ENCODE measurements at places on chromosomes 12 and 14.
A peak's percentile ranks its signal among the peaks of the same experiment; 100 is the strongest.

DNA sequence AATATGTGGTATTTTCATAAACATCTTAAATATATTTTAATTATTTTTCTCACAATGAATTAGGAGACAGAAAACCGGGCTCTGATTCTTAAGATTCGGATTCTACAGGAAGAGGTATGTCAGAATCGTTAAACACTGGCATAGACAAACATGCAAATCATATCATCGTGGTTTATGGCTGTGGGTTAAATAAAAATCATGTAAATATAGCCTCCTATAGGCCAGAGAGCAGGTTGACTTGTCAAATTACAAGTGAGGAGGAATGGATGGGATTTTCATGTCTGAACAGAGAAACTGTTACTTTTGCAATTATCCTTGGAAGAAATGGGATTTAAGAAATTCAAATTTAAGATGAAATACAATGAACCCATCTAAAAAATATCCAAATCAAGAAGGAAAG, 74.9 kb upstream of the BCAT1 start:
- no peak for DNase-seq

GRCh38 chr12:76310110-76310509, 38.1 kb downstream of the BBS10 start:
- no peak for DNase-seq

DNA sequence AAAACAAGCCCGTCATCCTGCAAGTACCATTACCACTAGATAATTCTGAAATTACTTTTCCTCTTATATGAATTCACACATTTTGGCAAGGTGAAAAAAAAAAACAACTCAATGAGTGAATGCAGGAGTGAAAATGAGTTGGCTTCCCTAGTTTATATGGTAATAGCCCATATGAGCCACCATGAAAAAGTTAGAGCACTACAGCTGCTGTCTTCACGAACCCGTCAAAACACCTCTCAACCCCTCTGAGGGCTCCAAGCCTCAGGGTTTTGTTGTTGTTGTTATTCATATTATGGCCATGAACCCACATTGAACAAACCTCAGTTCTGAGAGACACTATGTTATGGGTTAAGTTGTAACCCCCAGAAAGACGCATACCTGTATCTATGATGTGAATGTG, 289.9 kb upstream of the CAND1 start:
- no peak for DNase-seq

GRCh38 chr14:106843951-106844483, 1317.6 kb downstream of the TMEM121 start:
- DNase-seq: peak; percentile 9

DNA sequence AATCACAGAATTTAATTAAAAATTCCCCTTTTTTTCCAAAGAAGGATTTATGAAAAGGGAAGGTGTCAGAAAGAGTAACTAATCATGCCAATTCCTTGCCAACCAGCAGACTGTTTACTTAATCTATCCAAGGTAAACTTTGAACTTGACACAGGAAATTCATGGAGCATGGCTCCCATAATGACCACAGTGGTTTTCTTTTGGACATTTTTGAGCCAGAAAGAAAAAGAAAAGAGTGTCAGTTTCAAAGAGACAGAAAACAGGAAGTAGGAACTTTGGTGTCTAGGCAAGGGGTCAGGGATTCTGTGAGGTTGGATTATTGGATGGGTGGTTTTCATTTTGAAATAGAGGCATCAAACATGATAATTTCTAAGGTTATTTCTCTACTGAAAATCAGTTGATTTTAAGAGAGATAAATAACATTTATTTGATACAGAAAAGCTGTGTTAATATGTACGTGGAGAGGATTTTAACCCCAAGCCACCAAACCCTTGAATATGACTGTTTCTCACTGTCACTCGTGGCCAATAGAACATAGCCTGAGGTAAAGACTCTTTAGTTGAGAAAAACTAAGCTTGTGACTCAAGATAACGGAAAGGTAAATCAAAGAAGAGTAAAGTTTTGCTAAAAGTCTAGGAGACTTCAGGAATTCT, 196.1 kb downstream of the TTC6 start:
- DNase-seq: no peak

- DNase-seq: no peak
Observed at GRCh38 chr14:74299061-74299545, 3.6 kb downstream of the ABCD4 start.
